Effector CD8-positive, alpha-beta T cell (primary cell): ENCODE measurements at places on chromosomes 1 and 21.

DNA sequence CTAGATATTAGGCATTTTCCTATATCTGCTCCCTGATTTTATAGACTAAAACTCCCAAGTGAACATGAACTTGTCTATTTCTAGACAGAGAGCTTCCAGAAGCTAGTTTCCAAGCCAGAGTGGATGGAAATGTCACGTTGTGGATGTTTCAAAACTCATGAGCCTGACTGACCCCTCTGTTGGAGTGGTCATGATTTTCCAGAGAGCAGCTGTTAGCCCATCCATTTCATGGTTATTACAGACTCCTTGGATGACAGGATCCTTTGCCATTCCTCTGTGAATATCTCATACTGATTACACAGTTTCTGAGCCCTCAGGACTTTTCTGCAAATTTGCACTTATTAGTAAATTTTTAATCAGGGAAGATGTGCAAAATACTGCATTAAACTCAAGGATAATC, 76.8 kb upstream of the ATF3 start:
- no peak for DNase-seq

DNA sequence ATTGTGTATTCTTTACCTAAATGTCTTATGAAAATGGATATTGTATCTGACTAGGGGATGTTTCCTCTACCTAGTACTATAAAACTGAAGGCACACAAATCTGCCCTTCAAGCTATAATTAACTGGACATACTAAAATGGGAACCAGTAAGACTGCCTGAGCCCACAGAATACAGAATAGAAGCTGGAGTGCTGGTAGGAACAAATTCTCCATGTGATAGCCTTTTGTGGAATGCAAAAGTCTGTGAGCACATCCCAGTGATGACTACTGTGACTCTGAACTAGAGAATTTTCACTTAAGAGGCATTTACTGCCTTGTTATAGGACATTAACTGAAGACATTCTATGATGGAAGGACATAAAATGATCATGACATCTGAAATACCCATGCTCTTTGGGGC, 30.3 kb downstream of the KIFAP3 start:
- no peak for DNase-seq

- DNase-seq: no peak
Measured at GRCh38 chr1:66346873-66347272, 187.1 kb upstream of the SGIP1 start.

DNA sequence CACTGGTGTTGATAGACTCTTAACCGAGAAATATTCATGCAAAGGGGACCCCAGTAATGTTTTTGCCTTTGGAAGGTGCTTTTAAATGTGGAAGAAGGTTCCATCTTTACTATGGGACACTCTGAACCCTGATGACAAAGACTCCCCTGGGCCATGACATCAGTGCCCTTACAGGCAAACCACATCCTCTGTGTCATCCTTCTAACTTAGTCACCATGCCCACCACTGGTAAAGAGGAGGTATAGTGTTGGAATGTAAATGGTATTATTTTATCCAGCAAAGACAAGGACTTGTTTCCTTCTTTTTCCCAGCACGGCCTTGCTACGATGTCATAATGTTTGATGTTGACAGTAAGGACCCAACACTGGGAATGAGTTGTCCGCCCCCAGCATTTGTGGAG, 12.6 kb downstream of the METTL13 start:
- no peak for DNase-seq

GRCh38 chr21:26388731-26389231, 184.3 kb downstream of the CYYR1 start:
- DNase-seq: no peak

- no peak for DNase-seq
Measured at GRCh38 chr1:173865468-173866164, 2.2 kb downstream of the GAS5 start.

DNA sequence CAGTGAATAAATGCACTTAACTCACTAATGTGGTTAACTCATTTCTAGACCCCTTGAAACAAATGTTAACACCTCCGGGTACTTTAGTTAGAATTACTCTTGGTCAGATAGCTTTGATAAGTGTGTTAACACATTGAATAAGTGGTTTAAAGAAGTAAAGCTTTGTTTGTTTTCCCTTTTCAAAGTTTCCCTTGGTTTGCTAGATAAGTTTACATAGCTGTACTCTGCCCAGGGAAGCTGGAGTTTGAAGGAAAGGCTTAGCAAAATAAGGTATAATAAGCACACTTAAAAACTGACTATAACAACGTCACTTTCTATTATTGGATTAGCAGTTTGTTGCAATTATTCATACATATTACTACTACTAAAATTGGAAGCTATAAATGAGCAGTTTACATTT, 1233.9 kb upstream of the ADGRL2 start:
- no peak for DNase-seq

DNA sequence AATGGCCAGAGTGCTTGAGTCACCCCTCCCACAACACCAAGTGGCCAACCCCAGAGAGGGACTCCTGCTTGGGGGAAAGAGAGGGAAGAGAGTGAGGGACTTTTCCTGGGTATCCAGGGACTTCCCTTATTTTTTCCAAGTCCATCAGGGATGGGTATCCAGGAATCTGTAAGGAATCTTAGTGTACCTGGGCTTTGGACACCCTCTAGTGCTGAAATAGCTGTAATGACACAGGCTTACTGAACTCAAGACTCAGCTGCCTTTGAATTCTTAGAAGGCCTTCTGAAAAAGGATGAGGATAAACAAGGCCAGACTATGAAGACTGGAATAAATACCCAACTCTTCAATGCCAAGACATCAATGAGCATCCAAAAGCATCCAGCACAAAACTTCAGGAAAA, 12.0 kb downstream of the TSHB start:
- DNase-seq: no peak

- DNase-seq: no peak
Measured at GRCh38 chr1:111404588-111404987, 22.9 kb downstream of the OVGP1 start.

GRCh38 chr1:76268341-76268740, 193.8 kb downstream of the ST6GALNAC3 start:
- DNase-seq: no peak

- DNase-seq: no peak
Measured at GRCh38 chr1:46900401-46900800, 40.9 kb downstream of the CYP4A11 start.

GRCh38 chr1:237282208-237282783, 240.3 kb downstream of the RYR2 start:
- no peak for DNase-seq

- no peak for DNase-seq
Measured at GRCh38 chr1:222251847-222252246, 296.1 kb downstream of the HHIPL2 start.

DNA sequence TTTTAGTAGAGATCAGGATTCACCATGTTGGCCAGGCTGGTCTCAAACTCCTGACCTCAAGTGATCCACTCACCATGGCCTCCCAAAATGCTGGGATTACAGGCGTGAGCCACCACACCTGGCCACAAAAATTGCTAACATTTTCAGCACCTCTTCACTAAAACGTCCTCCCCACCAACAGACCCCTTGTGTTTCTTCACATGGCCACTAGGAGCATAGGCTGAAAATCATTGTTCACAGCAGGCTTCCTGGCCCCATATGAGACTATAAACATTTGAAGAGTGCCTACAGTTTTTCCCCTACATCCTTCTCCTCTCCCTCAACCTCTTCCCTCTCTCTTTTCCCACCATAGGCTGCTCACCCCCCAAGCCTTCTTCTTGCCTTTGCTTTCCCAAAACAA, 28.0 kb upstream of the SFPQ start:
- DNase-seq: no peak

GRCh38 chr1:172874950-172875349, 175.8 kb downstream of the TNFSF18 start:
- no peak for DNase-seq

DNA sequence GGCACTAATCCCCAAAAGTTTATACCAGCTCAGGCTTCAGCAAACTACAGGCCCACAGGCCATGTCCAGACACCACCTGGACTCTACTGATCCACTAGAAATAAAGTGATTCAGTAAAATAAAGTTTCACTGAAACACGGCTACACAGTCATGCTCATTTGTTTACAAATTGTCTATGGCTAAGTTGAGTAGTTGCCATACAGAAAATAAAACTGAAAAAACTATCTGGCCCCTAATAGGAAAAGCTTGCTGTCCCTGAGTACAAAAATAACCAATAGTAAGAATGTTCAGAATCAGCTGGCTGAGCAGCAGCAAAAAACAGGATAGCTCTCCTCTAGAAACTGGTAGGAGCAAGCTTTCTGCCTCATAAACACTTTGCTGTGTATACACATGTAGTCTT, 221.5 kb downstream of the RERE start:
- no peak for DNase-seq

DNA sequence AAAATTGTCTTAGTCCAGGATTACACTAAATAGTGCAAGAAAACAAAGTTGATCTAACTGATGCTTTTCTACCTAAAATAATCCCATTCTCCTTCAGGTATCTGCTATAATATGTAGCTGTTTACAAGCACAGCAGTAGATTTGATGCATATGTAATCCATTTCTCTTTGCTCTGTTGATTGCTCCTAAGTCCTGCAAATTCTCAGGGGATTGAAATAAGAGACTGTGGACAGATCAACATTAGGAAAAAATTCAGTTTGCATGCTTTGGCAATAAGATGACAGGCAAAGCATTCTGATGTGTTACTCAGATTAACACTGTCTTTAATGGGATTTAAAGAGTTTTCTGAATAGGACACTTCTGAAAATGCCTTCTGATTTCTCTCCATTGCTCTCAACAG, 34.7 kb downstream of the RNF11 start:
- no peak for DNase-seq

GRCh38 chr1:80818211-80818610, 982.5 kb upstream of the ADGRL2 start:
- DNase-seq: no peak

DNA sequence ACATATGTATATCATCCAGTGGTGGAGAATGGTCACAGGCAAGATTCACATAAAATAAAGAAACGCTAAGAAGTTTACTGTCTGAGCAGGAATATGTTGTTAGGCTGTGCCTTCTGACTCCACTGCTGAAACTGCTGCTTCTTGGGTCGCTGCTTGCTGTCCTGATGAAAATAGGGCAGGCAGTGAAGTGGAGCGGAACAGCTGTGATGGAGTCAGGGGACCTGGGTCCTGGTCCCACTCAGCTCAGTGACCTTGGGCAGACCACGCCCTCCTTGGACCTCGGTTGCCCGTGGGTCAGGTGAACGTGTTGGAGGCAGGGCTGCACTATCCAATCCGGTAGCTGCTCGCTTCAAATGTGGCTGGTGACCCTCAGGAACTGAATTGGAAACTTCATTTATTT, 33.4 kb upstream of the IFFO2 start:
- no peak for DNase-seq

- no peak for DNase-seq
Measured at GRCh38 chr1:101509370-101509769, 272.6 kb downstream of the S1PR1 start.

DNA sequence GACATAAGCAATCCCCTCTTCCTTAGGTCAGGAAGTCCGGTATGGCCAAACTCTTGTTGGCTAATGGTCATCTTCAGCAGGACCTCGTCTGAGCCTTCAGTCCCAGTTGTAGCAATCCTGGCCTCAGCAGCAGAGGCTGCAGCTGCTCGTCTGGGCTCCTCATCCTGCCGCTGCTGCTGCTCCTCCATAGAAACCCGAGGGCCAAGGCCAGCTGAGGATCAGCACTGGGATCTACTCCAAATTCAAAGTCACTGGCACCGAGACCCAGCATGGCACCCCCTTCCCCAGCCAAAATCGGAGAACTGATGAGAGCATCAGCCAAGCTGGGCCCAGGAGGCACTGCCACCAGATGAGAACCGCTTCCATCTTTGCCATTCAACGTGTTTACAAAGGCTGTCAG, 6.3 kb upstream of the CLDN14 start:
- no peak for DNase-seq

DNA sequence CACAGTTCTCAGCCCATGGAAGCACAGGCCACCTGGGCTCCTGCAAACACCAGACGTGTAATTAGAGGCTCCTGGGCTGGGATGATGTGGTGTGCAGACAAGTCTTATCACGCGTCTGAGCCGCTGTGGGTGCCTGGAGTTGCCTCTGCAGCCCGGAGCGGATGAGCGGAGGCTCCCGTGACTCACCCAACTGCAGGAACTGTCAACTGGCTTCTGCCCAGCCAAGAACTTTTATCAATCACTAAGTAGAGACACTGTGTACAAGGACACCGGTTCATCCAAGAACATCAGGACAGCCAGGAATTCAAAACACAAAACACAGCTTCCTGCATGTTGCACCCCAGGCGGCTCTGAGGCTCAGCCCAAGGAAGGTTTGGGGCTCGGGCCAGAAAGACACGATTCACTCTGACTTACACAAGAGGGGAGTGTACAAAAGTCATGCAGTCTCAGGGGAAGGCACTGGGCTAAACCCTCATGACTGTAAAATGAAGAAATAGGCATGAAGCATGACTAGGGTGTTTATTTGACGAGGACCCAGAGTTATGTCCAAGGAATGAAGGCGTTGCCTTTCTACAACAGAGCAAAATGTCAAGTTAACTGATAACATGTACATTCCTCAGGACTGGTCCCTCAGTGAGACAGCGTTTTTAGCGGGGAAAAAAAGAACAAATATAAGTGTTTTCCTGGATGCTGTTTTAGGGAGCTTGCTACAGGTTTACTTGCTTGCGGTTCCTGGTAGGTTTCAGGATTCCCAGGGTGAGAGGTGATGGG, 21.1 kb downstream of the ERRFI1 start:
- no peak for DNase-seq

DNA sequence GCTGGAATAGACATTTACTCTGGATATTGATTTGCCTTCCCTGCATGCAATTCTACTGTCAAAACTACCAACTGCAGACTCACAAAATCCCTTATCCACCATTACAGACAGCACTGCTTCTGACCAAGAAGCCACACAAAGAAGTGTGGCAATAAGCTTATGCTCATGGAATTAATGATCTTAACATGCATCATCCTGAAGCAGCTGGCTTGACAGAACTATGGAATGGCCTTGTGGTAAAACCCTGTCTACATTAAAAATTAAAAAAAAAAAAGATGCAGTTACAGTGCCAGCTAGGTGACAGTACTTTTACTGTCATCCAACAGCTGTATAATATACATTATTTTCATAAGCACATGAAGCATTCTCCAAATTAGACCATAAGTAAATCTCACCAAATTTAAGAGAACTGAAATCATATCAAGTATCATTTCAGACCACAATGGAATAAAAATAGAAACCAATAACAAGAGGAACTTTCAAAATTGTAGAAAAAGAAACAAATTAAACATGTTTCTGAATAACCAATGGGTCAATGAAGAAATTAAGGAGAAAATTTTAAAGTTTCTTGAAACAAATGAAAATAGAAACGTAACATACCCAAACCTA, 70.7 kb downstream of the SCMH1 start:
- DNase-seq: no peak
